Skin of body (tissue), 3 donors: ENCODE measurements at places on chromosomes 16 and 17.

- no peak for DNase-seq
Observed at GRCh38 chr17:57097832-57098421, 12.9 kb downstream of the AKAP1 start.

GRCh38 chr16:83622010-83622409 is 185.8 kb upstream of the HSBP1 start:
- DNase-seq = no peak

DNA sequence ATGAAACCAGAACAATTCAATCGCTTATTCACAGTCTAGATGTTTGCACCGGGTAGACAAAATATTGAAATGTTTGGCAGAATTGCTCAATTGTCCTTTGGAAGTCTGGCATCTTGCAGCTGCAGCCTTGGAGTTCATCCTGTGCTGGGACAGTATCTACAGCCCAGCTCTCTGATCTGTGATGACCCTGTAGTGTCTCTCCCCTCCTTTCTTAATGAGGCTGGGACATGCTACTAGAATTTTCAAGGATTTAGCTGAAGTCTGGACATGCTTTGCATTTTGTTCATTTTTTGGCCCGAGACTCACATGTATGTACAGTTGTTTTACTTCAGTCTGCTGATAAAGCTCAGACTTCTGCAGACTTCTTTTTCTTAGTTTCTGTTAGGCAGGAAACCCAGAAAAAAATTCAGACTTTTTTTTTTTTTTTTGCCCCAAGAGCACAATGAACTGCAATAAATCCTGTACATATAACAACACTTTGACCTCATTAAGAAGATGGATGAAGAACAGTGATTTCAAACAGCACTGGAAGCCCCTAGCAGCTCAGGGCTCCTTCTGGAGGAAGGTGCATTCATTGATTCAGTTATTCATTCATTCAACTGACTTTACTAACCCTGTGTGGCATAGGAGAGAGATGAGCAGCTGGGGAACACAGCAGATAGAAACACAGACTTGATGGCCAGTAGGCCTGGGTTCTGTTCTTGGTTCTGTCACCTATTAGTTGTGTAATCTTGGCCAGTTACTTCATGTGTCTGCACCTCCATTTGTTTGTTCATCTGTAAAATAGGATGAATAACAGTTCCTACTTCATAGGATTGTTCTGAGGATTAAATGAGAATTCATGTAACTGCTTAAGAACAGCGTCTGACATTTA is 210.0 kb downstream of the MAP2K4 start:
- DNase-seq = no peak

- DNase-seq = no peak
Observed at GRCh38 chr16:26263406-26263805, 571.6 kb downstream of the HS3ST4 start.

DNA sequence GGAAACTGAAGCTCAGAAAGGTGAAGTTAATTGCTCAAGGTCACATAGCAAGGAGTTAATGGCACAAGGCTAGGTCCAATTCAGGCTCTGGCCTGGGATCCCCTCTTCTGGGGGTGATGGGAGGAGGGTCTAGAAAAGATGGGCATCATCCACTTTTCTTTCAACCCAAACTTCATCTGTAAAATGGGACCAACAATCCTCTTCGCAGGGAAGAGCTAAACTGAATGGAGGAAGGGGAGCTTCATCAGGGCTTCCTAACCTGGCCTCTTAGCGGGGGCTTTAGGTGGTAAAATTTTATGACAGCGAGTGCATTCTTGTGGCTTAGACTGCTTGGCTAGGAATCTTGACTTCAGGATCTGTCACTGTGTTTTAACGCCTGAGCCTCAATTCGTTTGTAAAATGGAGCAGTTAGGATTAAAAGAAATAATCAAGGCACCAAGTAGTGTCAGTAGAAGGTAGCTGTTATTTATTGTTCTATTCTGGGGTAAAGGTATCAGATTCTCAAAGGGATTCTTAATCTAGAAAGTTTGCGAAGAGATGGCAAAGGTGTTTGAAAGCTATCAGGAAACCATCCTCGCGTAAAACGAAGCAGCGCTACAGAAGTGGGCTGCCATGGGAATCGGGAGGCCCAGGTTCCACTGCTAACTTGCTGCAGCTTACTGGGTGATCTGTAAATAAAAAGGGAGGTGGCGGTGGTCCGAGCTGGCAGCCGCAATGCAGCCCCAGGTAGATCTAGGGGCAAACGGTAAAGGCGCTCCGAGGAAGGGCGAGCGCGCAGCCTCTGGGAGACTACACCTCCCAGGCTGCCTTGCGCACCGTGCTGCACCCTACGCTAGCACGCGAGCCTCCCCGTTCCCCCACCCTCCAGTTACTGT is 1.5 kb upstream of the SRCAP start:
- peak; percentile 97 for DNase-seq

DNA sequence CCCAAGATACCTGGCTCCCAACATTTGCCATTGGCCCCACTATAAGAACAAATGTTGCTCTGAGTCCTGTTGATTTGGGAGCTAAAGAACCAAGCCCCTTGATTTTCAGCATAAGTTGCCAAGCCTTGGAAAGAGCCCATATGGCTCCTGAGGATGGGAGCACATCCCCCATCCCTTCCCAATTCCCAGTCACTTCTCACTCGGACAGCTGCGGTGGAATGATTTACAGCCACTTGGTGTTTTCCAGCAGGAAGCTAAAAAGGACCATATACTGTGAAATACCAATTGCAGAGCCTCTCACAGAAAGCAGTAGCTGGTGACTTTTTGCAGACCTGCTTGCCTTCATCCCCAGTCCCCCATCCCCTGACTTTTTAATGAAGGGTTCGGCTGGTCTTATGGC is 524.6 kb downstream of the GRIN2A start:
- no peak for DNase-seq

DNA sequence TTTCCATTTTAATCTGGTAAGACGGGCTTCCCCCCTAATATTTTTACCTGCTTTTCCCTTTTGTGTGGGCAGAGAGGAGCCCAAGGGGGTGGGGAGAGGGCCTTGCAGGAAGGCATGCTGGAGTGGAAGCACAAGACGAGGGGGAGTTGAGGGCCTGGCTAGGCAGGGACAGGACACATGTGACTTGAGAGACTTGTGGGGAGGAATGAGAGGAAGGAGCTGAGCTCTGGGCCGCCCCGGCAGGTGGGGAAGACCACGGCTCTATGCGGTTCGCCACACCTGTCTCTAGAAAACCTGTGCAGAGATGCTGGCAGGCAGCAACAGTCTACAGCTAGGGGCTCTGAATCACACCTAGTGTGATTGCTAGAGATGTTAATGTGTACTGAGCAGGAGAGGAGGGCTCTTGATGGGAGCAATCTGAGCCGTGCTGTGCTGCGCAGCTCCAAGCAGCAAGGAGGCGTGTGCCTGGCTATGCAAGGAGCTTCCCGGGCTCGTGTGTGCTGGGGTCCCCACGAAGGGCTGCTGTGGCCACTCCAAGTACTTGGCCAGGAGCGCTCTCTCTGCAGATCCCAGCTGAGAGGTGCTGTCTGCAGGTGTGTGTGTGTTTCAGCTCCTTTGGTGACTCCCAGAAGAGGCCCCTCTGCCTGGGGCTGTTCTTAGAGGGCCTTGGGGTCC is 50.2 kb downstream of the PDPK1 start:
- DNase-seq = no peak
